Stimulated activated CD8-positive, alpha-beta memory T cell treated with anti-CD3 and anti-CD28 coated beads, Interleukin-7, amount 100 ng/mL, for 4 hours (primary cell): ENCODE measurements at places on chromosomes 5 and 9.

DNA sequence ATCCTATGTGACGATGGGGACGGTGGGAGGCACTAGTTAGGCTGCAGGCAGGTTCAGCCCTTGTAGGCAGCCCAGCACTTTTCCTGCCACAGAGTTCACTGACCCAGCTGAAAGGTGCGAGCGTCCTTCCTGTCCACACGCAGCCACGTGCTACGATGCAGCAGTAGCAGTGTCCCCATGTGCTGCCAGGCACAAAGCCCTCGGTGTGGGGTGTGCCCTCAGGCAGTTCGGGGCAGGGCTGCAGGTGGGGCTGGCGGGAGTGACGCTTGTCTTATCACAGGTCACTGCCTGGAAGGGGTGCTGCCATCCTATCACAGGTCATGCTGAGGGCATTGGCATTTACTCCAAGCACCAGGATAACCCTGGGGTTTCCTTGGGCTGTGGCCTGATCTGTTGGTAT is 46.8 kb upstream of the CLPTM1L start:
- no peak for DNase-seq

DNA sequence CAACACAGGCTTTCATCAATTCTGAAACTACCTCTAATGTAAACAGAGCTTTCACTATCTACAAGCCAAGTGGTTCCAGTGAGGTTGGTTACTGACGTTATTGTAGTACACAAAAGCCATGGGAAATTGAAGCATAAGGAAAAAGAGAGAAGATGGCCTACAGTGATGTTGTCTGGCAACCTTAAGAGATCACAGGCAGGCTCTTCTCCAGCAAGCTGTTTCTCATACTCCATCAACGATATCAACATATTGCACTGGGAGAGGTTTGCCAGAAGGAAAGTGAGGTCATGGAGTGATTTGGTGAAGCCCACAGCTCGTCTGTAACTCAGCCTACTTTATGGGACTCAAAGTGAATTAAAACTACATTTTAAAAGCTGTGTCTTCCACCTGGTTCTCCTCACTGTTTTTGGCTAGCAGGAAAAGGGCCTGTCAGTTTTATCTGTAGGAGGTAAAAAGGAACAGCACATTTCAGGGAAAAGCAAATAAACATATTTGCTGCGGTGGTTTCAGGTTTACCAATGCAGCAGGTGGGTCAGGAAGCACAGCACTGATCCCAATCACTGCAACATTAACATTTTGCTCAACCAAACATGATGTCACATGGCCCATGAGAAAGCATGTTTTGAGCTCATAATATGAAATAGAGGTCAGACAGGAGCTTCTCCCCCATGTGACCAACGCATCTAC is 72.9 kb downstream of the ARSB start:
- no peak for DNase-seq

GRCh38 chr9:128043467-128043868 is 23.7 kb downstream of the NAIF1 start:
- DNase-seq: no peak

DNA sequence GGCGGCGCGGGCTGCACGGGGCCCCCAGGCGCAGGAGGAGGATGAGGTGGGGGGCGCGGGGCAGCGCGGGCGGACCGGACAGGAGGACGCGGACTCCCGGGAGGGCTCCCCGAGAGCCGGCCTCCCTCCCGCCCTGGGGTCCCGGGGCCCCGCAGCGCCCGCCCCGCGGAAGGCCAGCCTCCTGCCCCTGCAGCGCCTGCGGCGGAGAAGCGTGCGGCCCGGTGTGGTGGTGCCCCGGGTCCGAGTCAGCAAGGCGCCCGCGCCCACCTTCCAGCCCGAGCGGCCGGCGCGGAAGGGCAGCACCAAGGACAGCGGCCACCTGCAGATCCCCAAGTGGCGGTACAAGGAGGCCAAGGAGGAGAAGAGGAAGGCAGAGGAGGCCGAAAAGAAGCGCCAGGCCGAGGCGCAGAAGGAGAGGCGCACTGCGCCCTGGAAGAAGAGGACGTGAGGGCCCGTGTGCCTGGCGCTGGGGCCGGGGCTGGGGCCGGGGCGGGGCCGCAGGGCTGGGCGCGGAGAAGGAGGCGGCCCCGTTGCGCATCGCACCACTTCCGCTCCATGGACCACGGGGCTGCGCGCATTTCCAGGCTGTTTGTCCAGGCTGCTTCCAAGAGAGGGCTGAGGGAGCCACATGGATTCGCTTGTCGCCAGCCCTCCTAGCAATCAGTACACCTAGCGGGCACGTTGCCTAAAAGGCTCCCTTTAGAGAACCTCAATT is 86.0 kb downstream of the ANKRD33B start:
- DNase-seq: no peak

DNA sequence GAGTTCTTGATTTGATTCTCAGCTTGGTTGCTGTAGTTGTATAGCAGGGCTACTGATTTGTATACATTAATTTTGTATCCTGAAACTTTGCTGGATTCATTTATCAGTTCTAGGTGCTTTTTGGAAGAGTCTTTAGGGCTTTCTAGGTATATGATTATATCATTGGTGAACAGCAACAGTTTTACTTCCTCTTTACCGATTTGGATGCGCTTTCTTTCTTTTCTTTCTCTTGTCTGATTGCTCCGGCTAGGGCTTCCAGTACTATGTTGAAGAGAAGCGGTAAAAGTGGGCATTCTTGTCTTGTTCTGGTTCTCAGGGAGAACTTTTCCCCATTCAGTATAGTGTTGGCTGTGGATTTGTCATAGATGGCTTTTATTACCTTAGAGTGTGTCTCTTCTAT is 158.9 kb downstream of the SAXO1 start:
- DNase-seq: no peak

DNA sequence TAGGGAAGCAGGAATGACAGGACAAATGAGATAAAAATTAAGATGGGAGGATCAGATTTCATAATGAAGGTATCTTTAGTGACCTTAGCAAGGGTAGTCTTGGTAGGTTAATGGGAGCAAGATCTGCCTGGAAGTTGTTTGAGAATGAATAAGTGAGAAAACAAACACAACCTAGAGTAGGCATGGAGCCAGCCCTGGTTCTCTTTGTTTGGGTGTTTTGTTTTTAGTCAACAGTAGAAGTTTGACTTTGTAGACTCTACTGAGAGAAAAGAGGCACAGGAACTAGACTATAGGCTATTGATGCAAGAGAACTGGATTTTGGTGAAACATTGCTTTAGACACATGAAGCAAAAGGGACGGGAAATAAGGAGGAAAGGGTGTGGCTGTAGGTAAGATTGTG is 40.3 kb downstream of the KCNN2 start:
- no peak for DNase-seq

DNA sequence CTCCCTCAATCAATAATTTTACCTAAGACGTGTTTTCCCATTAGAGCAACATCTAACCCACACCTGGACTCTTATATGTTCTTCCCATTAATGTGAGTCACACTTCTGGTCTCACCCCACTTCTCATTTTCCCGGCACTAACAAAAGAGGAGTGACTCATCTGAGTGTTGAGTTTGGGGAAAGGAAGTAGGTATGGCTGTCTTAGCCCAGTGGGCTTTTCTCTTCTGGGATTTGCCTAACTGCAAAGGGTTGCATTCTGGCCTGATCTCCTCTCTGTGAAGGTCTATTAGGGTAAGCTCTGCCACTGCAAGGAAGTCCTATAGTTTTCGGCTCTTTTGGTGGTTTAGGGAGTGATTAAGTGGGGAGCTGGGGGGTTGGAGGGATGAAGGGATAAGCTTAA is 195.6 kb downstream of the KIAA0825 start:
- no peak for DNase-seq

GRCh38 chr5:1474183-1474839 is 29.1 kb upstream of the SLC6A3 start:
- DNase-seq: no peak

GRCh38 chr5:82591021-82591515 is 312.9 kb upstream of the RPS23 start:
- no peak for DNase-seq
